ENCODE measurements at places on chromosomes 4 and X. TPM values are rescaled to one million over a fixed set of nuclear protein-coding genes. Genes with fewer than 3 reads are reported as not detected.

The DUX4 gene
- not detected for total RNA-seq

DNA sequence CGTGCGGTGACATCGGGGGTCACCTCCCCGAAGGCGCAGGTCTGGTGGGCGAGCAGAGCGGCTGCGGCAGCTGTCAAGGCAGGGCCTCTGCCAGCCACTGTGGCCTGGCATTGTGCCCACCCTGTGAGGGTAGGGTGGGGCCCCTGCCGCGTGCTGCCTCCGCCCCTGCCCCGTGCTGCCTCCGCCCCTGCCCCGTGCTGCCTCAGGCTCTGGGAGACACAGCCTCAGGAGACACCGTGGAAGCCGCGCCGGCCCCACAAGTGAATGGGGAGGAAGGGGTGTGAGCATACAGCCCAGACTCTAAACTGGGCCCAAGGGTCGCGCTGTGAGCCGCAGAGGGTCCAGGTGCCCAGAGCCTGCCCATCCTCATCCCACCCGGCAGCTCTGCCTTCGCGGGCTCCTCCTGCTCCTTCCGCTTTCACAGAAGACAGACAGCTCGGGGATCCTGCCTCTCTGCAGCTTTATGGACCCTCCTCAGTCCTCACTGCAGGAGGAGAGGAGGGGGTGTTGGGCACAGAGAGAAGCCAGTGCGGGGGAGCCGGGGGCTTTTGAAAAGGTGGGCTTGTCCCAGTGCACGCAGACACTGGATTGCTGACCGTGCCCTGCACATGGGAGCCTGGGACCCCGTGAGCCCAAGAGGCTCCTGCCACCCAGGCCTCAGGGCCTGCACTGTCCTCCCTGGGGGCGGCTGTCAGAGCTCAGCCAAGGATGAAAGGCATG is 27.4 kb downstream of the PCGF3 start:
- no peak for DNase-seq
- H3K27ac ChIP-seq, result no peak overlapping the region
- H3K4me1 ChIP-seq, result no peaks in the 10 kb centered on the region
- no peaks in the 10 kb centered on the region for H3K27me3 ChIP-seq
- H3K4me3 ChIP-seq, result no peak overlapping the region

DNA sequence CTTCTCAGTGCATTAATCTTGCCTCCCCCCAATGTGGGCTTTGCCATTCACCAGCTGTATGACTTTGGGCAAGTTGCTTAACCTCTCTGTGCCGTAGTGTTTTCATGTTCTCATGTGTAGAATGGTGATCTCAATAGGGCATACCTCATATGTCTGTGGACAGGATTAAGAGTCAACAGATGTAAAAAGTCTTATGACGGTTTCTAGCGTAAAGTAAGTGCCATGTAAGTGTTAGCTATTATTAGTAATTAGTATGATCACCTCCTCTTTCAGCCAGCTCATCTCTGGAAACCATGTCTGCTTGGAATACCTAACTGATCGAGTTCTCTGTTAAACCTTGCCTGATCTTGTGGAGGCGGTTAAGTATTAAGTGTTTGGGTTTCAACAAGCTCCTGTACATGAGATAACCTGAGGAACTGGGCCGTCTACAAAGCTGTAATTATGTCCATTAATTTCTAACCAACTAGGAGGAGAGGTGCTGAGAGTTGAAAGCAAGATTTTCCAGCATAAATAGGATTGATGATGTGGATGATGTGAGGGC is 66.3 kb downstream of the TSC22D3 start:
- H3K4me1 ChIP-seq, result no peaks in the 10 kb centered on the region
- no peaks in the 10 kb centered on the region for H3K27me3 ChIP-seq
- DNase-seq, result no peak
- H3K36me3 ChIP-seq, result no peaks in the 10 kb centered on the region
- H3K4me3 ChIP-seq, result no peak overlapping the region
- peak overlapping the region; percentile 95 for H3K27ac ChIP-seq

DNA sequence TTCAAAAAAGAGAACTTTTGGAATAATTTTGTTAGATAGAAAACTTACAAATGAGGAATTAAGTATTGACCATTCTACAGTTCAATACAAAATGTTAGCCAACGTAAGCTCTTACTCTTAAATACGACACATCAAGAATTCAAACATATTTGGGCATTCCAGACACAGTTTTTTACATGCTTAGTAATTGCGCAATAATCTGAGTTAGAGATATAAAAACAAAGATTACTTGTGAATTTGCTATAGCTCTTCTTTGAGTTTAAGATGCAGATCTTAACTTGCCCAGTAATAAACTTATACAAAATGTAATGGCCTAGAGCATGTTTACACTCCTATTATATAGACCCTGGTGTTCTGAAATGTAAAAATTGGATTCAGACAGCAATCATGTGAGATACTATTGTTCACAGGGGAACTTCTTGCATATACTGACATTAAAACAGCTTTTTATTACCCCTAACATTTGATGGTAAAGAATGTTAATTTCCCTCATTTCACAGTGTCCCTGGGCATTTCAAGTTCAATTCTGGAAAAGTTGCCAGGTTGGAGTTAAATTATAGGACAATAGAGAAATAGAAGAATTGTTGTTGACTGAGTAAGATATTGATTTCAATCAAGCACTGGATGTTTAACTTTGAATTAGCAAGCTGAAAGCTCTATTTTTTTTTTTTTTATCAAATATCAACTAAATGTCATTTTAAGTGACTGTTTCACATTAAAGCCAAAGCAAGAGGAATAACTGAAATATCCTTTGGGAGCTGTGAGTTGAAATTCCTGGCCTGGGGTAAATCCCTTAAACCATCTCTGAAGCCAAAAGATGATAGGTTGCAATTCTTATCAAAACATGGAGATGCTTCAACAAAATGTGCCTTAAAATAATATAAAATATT is 910 bp downstream of the HPGDS start:
- DNase-seq, result no peak
- H3K27ac ChIP-seq, result no peak overlapping the region
- H3K4me3 ChIP-seq, result no peak overlapping the region
- no peaks in the 10 kb centered on the region for H3K36me3 ChIP-seq

- H3K36me3 ChIP-seq, result no peaks in the 10 kb centered on the region
- H3K4me1 ChIP-seq, result no peaks in the 10 kb centered on the region
- H3K27ac ChIP-seq, result no peak overlapping the region
Observed at GRCh38 chrX:101460669-101461068, 24.6 kb upstream of the ARMCX4 start.

DNA sequence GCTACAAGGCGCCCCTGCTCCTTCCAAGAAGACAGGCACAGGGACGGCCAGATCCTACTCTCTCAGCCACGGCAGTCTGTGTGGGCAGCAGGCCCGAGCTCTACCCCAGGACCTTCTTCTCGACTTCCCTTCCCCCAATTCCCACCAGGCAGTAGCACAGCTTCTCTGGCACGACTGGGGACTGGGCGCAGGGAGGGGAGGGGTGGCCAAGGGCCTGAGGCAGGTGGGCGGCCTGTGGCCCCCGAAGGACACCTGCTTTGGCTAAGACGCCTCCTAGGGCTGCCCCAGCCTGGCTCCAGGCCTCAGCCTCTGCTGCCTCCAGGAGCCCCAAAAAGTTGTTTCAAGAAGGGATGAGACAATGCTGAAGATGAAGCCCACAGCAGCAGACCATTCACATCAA is 24.2 kb upstream of the IRF2 start:
- H3K36me3 ChIP-seq, result no peaks in the 10 kb centered on the region
- no peak overlapping the region for H3K27ac ChIP-seq
- H3K4me1 ChIP-seq, result no peaks in the 10 kb centered on the region

Data from uterus (tissue), 4 donors.